Mesendoderm (in vitro differentiated cells): ENCODE measurements at places on chromosomes 7 and 10.

- no peak for DNase-seq
These were observed 125.0 kb downstream of the TEX36 start for GRCh38 chr10:125557801-125558505.

GRCh38 chr7:54813398-54813797 lies 54.4 kb upstream of the SEC61G start:
- DNase-seq = no peak

- DNase-seq = no peak
These were observed 121.7 kb downstream of the SORCS3 start for GRCh38 chr10:104762793-104763192.

- DNase-seq = peak; percentile 61
These were observed 109.4 kb downstream of the ABLIM1 start for GRCh38 chr10:114548662-114549061.

GRCh38 chr10:132691711-132692153 lies 94.2 kb downstream of the NKX6-2 start:
- DNase-seq = no peak

DNA sequence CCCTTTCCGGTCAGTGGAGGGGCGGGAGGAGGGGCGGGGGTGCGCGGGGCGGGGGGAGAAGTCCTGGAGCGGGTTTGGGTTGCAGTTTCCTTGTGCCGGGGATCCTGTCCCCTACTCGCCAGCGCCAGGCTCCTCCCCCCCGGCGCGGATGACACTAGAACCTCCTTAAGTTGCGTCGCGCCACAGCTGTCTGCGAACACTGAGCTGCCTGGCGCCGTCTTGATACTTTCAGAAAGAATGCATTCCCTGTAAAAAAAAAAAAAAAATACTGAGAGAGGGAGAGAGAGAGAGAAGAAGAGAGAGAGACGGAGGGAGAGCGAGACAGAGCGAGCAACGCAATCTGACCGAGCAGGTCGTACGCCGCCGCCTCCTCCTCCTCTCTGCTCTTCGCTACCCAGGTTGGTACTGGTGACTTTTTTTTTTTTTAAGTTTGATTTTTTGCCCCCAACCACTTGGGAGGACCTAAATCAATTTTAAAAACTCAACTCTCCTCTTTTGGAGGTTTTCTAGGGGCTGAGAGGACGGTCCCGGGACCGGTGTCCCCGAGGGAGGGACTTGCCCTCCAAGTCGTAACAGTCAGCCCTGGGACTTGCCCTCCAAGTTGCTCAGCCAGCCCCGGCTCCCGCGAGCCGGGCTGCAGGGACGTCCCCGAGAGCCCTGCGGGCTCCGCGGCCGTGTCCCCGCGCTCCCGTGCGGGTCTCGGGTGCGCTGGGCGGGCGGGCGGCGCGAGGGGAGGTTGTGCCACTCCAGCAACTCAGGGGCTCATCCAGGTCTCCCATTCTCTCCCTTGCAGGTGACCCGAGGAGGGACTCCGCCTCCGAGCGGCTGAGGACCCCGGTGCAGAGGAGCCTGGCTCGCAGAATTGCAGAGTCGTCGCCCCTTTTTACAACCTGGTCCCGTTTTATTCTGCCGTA lies at the start of gene GATA3:
TSS of gene GATA3 (plus strand) at position 195 of the 914 bp plus-strand sequence. CDS start 968 bp downstream, outside the sequence.
- DNase-seq = peak; percentile 97

- no peak for DNase-seq
These were observed 89.6 kb downstream of the LRRC4 start for GRCh38 chr7:127941476-127942210.

DNA sequence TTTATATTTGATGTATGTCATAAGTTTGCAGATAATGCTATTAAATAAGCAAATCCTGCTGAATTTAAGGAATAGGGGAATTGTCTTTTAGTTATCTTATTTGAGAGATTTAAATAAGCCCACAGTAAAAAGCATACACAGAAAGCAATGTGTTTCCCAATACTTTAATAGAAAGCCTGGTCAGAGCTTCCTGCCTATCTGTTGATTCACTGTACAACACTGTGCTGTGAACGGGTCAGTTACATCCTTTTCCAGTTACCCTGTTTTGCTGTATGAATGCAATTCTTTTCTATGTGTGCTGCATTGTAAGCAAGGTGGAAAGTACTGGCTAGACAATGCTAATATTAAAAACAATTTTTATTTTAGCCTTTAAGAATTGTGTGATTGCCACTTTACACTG lies 81.2 kb downstream of the ANKRD7 start:
- no peak for DNase-seq

DNA sequence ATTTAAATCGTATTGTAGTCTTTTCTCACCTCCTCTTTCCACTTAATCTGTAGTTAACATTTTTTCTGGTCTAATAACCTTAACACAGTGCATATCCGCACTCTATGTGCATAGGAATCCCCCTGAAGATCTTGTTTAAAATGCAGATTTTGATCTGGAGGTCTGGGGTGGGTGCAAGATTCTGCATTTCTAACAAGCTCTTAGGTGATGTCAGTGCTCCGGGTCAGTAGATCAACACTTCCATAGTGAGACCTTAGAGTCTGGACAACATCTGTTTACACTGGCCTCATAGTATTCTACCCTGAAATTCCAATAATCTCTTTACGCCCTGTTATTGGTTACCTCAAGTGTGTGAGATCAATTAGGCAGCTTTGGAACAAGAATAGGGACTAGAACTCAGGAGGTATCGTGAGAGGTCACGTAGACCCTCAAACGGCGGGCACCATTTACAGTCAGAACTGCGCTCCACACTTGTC lies 434 bp upstream of the PLEKHA8 start:
- no peak for DNase-seq

GRCh38 chr7:54722026-54722425 lies 37.0 kb downstream of the SEC61G start:
- no peak for DNase-seq

GRCh38 chr7:151379534-151380198 lies 30.2 kb downstream of the WDR86 start:
- DNase-seq = peak; percentile 42

DNA sequence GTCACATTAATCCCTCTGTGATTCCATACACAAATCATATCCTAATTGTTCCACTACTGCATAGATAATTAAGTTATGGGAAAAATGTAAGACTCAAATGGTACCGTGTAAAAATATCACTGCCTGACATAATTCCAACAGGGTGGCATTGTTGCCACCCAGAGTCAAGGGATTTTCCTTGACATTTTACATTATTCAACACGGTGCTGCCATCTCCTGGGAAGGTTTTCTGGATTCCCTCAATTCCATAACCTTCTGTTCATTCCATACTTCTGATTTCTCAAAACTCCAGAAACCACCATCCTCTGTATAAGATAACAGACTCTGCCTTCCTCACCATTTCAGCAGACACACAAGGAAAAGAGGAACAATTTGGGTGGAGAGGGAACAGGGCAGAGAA lies 495.9 kb downstream of the XPNPEP1 start:
- peak; percentile 33 for DNase-seq

- no peak for DNase-seq
These were observed 296.2 kb upstream of the MGMT start for GRCh38 chr10:129170812-129171211.

- no peak for DNase-seq
These were observed 42.2 kb upstream of the GRB10 start for GRCh38 chr7:50824882-50825281.

- DNase-seq = no peak
These were observed 22.6 kb downstream of the TES start for GRCh38 chr7:116232920-116233319.

GRCh38 chr7:130632111-130632510 lies 36.4 kb downstream of the COPG2 start:
- no peak for DNase-seq

GRCh38 chr7:157692460-157693011 lies 355.7 kb downstream of the DNAJB6 start:
- DNase-seq = no peak

- DNase-seq = no peak
These were observed 79.7 kb upstream of the MACROH2A2 start for GRCh38 chr10:69972981-69973397.

- peak; percentile 48 for DNase-seq
These were observed 76.0 kb downstream of the ITGB1 start for GRCh38 chr10:32882076-32882475.

GRCh38 chr10:10860455-10860976 lies 157.2 kb upstream of the CELF2 start:
- DNase-seq = no peak

DNA sequence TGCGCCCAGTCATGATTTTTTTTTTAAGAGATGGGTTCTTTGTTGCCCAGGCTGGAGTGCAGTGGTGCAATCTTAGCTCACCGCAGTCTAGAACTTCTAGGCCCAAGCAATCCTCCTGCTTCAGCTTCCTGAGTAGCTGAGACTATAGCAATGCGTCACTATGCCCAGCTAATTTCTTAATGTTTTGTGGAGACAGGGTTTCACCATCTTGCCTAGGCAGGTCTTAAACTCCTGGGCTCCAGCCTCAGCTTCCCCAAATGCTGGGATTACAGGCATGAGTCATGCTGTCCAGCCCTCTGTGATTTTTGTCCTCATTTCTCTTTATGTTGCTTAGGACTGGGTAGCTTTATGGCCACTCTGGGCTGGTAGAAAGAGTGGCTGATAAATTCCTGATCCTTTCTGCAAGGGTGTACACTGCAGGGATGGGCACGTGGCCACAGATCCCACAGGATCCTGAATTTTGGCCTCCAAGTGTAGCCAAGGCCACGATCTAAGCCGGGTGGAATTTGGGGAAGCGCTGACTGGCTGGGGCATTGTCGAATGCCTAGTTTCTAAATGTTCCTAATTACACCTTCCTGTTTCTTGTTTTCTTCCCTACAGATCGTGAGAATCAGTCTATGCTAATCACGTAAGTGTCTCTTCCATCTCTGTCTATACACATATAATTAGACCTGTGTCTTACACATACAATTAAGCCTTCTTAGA lies 24.1 kb upstream of the MYH16 start:
- DNase-seq = peak; percentile 6

- DNase-seq = no peak
These were observed 55.7 kb upstream of the MKX start for GRCh38 chr10:27801171-27801785.

GRCh38 chr10:132532179-132532578 lies 5.4 kb upstream of the INPP5A start:
- DNase-seq = no peak

DNA sequence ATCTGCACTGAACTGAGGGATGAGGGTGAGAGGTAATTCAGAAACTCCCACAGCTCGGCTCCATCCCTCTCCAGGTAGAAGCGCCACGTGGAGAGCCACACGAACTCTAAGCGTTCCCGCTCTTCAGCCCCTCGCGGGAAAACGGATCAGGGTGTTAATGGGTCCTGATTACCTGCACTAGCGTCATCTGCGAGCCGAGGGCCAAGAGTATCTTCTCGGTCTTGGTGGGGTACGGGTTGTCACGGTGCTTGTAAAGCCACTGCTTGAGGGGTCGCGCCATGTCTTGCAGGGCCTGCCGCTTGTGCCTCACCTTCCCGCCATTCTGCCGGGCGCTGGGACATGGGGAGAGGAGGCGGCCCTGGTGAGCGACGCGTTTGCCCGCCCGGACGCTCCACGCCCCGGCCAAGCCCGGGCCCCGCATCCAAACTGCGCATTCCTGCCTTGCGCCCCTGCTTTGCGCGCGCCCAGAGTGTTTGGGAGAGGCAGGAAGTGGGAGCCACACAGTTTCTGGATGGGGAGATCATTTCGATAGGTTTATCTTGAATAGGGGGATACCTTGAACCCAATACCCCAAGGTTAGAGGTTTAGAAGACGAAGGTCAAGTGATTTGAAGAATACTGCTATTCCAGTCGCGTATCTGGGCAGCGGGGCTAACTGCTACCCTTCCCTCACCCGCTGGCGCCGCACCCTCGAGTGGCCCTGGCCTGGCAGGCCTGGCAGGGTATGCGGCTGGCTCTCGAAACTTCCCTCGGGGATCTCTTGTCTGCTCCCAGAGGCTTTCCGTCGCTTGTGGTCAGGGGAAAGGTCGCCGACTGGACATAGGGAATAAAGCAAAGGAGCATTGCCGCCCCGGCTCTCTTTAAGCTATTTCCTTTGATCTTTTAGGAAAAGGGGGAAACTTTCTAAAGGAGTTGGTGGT lies 4.2 kb downstream of the MKX start:
- peak; percentile 54 for DNase-seq

GRCh38 chr7:142298009-142298408 lies 40.2 kb upstream of the PRSS58 start:
- peak; percentile 92 for DNase-seq
